Forelimb muscle (tissue), 1 donor: ENCODE measurements at places on chromosomes 6 and 20. TPM values are rescaled to one million over a fixed set of nuclear protein-coding genes. Genes with fewer than 3 reads are reported as not detected.

GRCh38 chr6:42104804-42105125 lies 37.7 kb downstream of the C6orf132 start:
- DNase-seq, result no peak

DNA sequence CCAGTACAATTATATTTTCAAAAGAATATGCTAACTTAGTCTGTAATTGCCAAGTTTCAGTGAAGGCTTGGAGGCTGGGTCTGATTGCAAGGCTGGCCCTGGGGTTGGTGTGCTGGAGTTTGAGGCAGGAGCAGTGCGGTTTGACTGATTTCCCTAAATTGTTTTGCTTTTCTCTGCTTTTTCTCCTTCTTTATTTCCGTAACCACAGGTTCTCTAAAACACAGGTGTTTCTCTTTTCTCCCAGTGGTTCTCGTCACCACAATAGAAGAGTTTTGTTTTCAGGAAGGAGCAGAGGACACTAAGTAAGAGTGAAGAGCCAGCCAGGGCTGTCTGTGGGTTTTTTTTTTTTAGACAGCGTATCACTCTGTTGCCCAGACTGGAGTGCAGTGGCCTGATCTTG lies 8.2 kb upstream of the SNX9 start:
- DNase-seq, result no peak

BCAS1 gene
- polyA plus RNA-seq, result 3.6 TPM

- no peak for DNase-seq
These were observed 377.3 kb upstream of the JAG1 start for GRCh38 chr20:11051136-11051535.

DNA sequence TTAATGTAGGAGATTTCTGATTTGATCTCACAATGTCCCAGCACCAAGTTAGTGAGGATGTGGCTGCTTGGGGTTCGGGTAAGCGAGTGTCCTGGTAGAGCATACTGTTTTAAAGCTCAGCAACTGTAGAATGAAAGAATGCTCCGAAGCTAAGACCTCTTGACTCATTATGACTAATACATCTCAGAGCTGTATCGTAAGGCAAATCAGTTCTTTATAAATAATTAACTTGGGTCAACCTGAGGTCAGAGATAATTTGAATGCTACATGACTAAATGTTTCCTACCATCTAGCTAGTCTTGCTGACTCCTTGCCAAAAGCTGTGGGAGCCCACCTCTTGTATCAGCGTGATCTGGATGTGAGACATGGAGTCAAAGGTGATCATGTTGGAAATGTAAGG lies 128.8 kb upstream of the PDE7B start:
- DNase-seq, result no peak

FAM110A gene
- 25.3 TPM for polyA plus RNA-seq

- no peak for DNase-seq
These were observed 87.9 kb downstream of the CD40 start for GRCh38 chr20:46206025-46206424.

- DNase-seq, result peak; percentile 16
These were observed 11.2 kb downstream of the GNAS-AS1 start for GRCh38 chr20:58839474-58839874.

SLCO4A1 gene
- polyA plus RNA-seq, result 0.30 TPM
